ENCODE measurements at places on chromosomes 7 and 10.

DNA sequence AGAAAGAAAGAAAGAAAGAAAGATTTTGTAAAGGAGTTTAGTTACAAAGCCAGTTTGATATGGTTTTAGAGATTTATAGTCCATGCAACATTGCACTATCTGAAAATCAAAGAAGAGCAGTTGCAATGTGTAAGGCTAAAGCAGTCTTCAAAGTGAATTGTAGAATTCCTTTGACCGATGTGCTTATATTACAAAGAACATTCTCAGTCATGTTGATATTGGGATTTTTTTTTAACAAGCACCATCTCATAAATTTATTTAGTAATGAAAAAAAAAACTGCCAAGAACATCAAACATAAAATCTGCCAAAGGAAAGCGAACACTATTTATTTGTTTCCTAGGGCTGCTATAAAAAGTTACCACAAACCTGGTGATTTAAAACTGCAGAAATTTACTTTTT is 133.3 kb downstream of the DGKB start:
- DNase-seq: no peak

DNA sequence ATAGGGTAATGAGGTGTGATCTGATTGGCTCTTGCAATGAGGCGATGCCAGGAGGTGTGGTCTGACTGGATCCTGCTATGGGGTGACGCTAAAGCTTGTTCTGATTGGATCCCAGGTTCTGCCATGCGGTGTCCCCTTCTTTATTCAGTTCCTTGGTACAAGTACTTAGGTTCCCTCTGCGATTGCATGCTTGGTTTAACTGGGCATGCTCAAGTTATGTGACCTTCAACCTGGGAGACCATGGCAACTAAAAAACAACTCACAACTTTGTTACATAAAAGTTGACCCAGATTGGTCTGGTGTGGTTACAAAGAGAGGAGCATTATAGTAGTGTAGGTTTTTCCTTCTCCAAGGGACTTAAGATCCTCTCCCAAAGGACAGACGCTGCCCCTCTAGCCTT is 49.5 kb upstream of the DNAJC1 start:
- DNase-seq: no peak

- DNase-seq: no peak
These were observed 68.8 kb downstream of the PPP1R3C start for GRCh38 chr10:91564026-91564425.

DNA sequence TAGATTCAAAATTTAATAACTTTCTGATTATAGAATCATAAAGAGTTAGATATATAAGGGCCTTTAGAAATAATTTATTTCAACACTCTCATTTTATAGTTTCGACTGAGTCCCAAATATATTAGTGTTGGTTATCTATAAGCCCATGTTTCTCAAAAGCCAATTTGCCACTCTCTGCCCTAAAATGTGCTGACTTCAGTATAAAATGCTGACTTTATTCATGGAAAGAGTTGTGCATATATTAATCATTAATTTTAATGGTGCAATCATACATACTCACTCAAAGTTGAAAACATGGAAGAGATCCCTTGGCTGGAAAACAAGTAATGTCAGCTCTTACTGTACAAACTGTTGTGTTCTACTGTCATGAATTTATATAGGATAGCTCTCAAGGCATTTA is 19.4 kb downstream of the ZWINT start:
- DNase-seq: no peak

Measured in inflammatory macrophage treated with lipopolysaccharide for 4 hours (primary cell).